Fibroblast of villous mesenchyme (primary cell): ENCODE measurements at places on chromosomes 6 and 20. TPM values are rescaled to one million over a fixed set of nuclear protein-coding genes. Genes with fewer than 3 reads are reported as not detected.

- DNase-seq: no peak
These were observed 11.9 kb downstream of the MDFI start for GRCh38 chr6:41650120-41650519.

The BANF2 gene
- not detected in 2 replicates for total RNA-seq

The GMPR gene
- total RNA-seq: 4.7 and 7.1 TPM in 2 replicates

DNA sequence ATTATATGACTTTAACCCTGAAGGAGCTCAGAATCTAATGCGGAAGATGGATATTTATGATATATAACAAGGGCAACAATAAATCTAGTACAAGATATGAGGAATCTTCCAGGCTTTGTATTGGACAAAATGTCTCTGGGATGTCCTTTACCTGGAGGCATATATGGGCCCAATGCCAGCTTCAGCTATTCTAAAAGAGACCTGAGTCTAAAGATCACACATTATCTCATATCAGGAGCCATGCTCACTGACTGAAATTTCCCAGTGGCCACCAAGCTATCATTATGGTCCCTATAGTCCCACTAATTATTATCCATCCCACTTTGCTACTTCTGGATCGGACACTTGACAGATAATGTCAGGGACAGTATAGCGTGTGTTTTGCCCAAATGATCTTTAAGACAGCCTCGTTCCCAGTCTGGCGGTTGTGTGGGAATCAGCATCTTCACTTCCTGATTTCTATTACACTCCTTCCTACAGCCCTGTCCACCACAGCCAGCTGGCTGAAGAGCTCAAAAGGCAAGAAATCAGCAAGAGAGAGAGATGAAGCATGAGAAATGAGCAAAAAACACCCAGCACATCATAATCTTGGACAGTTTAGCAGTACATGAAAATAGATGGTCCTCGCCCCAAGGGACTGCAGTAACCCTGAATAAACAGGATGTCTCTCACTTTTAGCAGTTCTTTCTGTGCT is 34.9 kb downstream of the KLHL31 start:
- no peak for DNase-seq

DNA sequence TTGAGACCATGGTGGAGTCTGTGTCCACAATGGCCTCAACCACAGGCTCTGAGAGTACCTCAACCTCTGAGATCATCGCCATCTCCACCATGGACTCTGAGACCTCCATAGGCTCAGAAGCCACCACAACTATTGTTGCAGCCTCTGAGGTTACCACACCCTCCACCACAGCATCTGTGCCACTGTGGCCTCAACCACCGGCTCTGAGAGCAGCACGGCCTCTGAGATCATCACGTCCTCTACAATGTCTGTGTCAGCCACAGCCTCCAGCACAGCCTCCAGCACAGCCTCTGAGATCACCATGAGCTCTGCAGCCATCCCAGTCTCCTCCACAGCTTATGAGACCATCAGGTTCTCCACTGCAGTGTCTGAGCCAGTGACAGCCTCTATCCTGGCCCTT is 19.4 kb upstream of the MUC21 start:
- DNase-seq: no peak

The ADAT2 gene
- total RNA-seq: 3.0 and 3.5 TPM in 2 replicates

GRCh38 chr6:74577619-74578018 is 628.2 kb downstream of the COL12A1 start:
- no peak for DNase-seq

DNA sequence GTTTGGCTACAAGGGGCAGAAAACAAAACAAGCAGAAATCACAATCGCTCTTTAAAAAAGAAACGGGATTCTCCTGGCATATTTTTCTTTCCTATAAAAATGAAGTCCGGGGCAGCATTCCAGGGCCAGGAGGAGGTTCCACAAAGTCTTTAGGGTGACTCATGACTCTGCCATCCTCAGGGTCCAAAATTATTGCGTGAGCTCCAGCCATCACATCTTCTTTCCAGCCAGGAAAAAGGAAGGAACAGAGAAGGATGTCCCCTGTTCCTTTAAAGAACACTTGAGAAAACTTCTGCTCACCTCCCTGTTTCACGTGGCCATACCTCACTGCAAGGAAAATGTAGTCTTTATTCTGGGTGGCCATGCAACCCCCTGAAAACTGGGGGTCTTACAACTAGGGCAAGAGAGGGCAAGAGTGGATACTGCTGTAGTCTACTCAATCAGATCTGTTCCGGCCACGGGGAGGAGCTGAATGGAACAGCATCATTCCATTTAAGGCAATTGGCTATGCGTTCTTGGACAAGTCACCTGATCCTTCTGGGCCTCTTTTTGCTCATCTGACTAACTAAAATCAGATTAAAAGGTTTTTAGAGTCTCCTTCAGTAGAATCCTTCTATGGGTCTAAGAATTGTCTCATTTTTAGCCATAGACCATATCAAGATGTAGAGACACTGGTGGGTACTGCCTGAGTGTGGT is 49.4 kb downstream of the CTCFL start:
- DNase-seq: no peak

GRCh38 chr6:134474955-134475354 is 157.0 kb upstream of the SGK1 start:
- DNase-seq: no peak

The PI3 gene
- total RNA-seq: not detected in 2 replicates

GRCh38 chr6:166556863-166557322 is 29.6 kb downstream of the RAMACL start:
- peak; percentile 60 for DNase-seq

GRCh38 chr6:9540534-9541126 is 874.2 kb downstream of the TFAP2A start:
- peak; percentile 57 for DNase-seq

The ZCCHC3 gene
- total RNA-seq: 10.6 and 11.2 TPM in 2 replicates

- no peak for DNase-seq
These were observed 344.1 kb upstream of the MARCKS start for GRCh38 chr6:113513086-113513485.

GRCh38 chr20:46799781-46800408 is 90.4 kb downstream of the SLC2A10 start:
- DNase-seq: no peak

DNA sequence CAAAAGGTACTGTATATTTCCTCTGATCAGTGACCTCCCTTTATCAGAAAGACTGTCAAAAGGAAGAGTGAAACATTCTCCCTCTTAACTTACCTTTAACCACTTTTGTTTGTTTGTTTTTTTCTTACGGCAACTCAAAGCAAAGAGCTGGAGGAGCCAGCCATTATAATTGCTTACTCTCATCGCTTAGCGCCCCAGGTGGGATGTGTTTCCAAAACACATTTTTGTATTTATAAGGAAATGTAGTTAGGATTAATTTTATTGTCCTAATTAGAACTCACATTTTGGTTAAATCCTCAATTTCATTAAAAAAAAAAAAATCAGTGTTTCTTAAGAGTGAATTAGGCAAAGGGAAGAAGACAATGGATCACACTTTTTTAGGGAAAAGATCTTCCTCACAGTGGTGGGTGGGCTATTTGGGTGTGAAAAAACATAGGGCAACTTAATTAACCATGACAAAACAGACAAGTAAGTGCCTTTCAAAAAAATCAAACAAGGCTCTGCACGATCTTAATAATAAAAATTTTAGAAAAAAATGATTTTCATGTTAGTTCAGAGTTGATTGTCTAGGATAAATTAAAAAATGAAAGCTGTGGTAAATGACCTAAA is 1.2 kb upstream of the PHACTR2 start:
- no peak for DNase-seq

- DNase-seq: peak; percentile 25
These were observed 72.9 kb upstream of the DTNBP1 start for GRCh38 chr6:15735567-15736265.
